ENCODE measurements at places on chromosomes 3 and 15. TPM values are rescaled to one million over a fixed set of nuclear protein-coding genes. Genes with fewer than 3 reads are reported as not detected.

Gene ROPN1
- not detected for polyA plus RNA-seq

Gene XIRP1
- polyA plus RNA-seq = not detected

Gene AP3S2
- polyA plus RNA-seq = 27.6 TPM

Gene ACP3
- polyA plus RNA-seq = 0.15 TPM

Gene LRRK1
- polyA plus RNA-seq = 1.4 TPM

Gene TMC3
- 0.02 TPM for polyA plus RNA-seq

Gene VILL
- 0.88 TPM for polyA plus RNA-seq

Gene ABI3BP
- 2.2 TPM for polyA plus RNA-seq

Gene IL17RD
- 0.09 TPM for polyA plus RNA-seq

Gene LRTM1
- polyA plus RNA-seq = not detected

Gene TRIM69
- 10.0 TPM for polyA plus RNA-seq

Gene MORC1
- polyA plus RNA-seq = 0.02 TPM

Gene CRBN
- polyA plus RNA-seq = 14.0 TPM

Gene C15orf62
- polyA plus RNA-seq = 0.75 TPM

Gene ARMC8
- 8.4 TPM for polyA plus RNA-seq

Gene FETUB
- polyA plus RNA-seq = 8.0 TPM

Gene SLC6A1
- 41.4 TPM for polyA plus RNA-seq

Gene UBE2E2
- polyA plus RNA-seq = 23.0 TPM

Gene MOBP
- polyA plus RNA-seq = not detected

Gene CSTA
- 4.7 TPM for polyA plus RNA-seq

Gene SUCNR1
- polyA plus RNA-seq = 1.6 TPM

Gene SLC28A1
- polyA plus RNA-seq = 21.9 TPM

Gene PPM1M
- polyA plus RNA-seq = 3.8 TPM

Gene C3orf49
- 0.13 TPM for polyA plus RNA-seq

Gene RTP3
- polyA plus RNA-seq = 61.7 TPM

Gene GOLGA6L2
- polyA plus RNA-seq = not detected

Gene SKOR1
- 0.02 TPM for polyA plus RNA-seq

Gene TMEM212
- not detected for polyA plus RNA-seq

Gene GHSR
- not detected for polyA plus RNA-seq

Gene FOXB1
- not detected for polyA plus RNA-seq

Gene ARPC4
- polyA plus RNA-seq = 22.1 TPM

Gene CASR
- polyA plus RNA-seq = 0.29 TPM

Gene MKRN2OS
- 0.17 TPM for polyA plus RNA-seq

Gene CD200
- polyA plus RNA-seq = 0.15 TPM

Gene RPUSD2
- 5.3 TPM for polyA plus RNA-seq

Gene SLC22A14
- polyA plus RNA-seq = not detected

Gene EFHB
- 0.05 TPM for polyA plus RNA-seq

Gene SCAANT1
- polyA plus RNA-seq = not detected

Gene GNAT1
- not detected for polyA plus RNA-seq

Gene DPPA2
- polyA plus RNA-seq = not detected

Gene RASL12
- polyA plus RNA-seq = 0.57 TPM

Gene MKRN2
- polyA plus RNA-seq = 10.5 TPM

Gene COL6A6
- polyA plus RNA-seq = 0.39 TPM

Gene PLAAT1
- 0.12 TPM for polyA plus RNA-seq

Gene COL7A1
- polyA plus RNA-seq = 0.24 TPM
